ENCODE measurements at places on chromosomes 1 and 21.

DNA sequence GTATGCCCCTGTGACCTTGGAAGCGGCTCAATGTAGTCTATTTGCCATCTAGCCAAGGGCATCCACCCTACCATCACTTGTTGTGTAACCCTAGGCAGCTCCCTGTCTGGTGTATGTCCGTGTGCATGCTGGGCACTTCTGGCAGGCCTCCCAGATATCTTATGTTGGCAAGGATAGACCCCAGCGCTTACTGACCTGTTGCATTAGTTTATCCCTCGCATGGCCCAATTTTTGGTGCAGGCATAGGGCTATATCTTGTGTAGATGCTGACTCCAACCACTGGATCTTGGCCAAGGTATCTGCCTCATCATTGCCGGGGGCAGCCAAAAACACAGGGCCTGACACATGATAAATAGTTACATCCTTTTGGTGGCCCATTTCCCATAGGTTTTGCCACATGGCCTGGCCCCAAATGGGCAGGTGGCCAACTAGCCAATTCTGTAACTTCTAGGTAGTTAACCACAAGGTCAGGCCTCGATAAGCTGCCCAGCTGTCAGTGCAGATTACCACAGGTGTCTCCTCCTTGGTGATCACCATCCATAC, 14.0 kb upstream of the TBX19 start:
- DNase-seq = no peak
- no peaks in the 10 kb centered on the region for H3K27me3 ChIP-seq
- H3K4me1 ChIP-seq = no peaks in the 10 kb centered on the region
- no peak overlapping the region for H3K27ac ChIP-seq
- H3K4me3 ChIP-seq = no peak overlapping the region
- no peaks in the 10 kb centered on the region for H3K36me3 ChIP-seq

- H3K27ac ChIP-seq = no peak overlapping the region
- H3K27me3 ChIP-seq = peaks cover 3% of the 10 kb centered on the region
- no peaks in the 10 kb centered on the region for H3K36me3 ChIP-seq
Measured at GRCh38 chr1:220920967-220921366, 41.7 kb downstream of the HLX start.

DNA sequence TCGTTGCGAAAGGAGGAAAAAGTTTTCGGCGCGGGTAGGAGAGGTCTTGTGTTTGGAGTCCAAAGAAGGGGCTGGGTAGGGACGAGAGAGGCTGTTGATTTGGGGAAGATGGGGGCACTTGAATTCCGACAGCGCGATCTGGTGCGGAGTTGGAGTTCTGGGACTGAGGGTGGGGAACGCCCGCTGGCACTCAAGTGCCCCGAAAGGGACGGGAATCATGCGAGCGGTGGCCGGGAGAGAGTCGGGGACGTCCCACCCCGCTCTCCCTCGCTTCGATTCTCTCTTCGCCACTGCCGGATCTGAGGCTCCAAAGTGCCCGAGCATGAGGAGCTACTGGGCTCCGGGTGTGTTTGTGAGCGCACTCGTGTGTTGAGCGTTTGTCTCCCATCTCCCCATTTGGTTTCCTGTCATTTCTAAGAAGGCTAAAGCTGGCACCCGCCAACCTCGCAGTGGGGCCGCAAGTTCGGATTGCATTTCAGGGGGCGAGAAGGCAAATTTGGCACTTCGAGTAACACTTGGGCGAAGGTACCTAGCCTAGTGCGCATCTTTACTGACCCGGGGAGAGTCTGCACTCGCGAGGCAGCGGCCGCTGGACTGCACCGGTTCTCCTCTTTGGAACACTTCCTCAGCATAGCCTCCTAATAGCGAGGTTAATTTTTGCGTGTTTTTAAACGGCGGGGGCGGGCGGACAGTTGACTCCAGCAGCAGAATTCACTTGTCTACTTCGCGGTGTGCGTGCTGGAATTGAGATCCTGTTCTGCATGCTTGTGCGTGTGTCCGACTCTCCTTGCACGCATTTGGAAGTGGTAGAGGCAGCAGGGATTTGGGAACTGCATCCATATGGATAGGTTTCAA, 1.2 kb downstream of the CHRM3 start:
- H3K4me3 ChIP-seq = peak overlapping the region; percentile 27
- peaks cover 91% of the 10 kb centered on the region for H3K27me3 ChIP-seq
- no peaks in the 10 kb centered on the region for H3K4me1 ChIP-seq
- no peak overlapping the region for H3K27ac ChIP-seq
- no peaks in the 10 kb centered on the region for H3K36me3 ChIP-seq

DNA sequence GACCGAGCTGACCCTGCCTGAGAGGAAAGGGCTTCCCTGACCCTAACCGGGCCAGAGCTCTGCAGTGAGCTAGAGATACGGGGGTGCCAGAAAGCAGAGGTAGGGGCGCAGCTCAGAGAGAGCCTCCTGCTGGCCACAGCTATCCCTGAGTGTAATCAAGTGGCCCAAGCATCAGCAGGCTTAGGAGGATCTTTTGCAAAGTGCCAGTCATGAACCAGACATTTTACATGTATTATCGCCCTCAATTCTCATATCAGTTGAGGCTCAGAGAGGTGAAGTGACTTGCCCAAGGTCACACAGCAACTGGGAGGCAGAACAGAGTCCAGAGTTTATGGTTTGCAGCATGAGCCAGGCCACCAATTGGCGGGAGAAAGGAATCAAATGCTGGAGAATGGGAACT, 7.0 kb upstream of the ID3 start:
- no peak overlapping the region for H3K4me3 ChIP-seq
- H3K36me3 ChIP-seq = no peaks in the 10 kb centered on the region
- H3K27me3 ChIP-seq = no peaks in the 10 kb centered on the region
- peaks cover 45% of the 10 kb centered on the region for H3K4me1 ChIP-seq
- no peak for DNase-seq
